Activated CD4-positive, alpha-beta memory T cell treated with anti-CD3 and anti-CD28 coated beads, Interleukin-2, amount 10 ng/mL, durations not matched to agents 7 days and 5 days (primary cell): ENCODE measurements at places on chromosomes 1 and 21. TPM values are rescaled to one million over a fixed set of nuclear protein-coding genes. Genes with fewer than 3 reads are reported as not detected.

DNA sequence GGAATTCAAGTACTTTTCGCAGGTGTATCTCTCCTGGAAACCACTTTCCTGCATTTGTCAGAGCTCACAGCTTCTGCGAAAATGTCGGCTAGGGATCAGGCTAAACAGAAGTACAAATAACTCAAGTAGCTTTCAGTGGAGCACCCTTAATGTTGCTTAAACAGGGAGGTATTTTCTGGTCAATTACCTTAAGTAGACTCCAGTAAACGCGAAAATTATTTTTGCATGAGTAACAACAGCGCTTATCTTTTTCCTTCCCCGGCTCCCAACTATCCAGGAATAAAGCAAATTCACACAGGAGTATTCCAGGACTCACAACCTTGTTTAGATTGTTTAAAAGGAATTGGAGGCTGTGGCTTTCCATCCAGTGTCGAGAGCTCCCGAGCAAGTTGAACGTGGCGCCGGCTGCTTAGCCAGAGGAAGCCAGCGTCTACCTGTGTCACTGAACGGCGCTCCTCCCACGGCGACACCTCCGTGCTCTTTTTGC is 7.3 kb upstream of the SIM2 start:
- no peak overlapping the region for H3K27ac ChIP-seq
- DNase-seq = no peak
- H3K4me1 ChIP-seq = peaks cover 4% of the 10 kb centered on the region
- H3K4me3 ChIP-seq = no peak overlapping the region
- peaks cover 82% of the 10 kb centered on the region for H3K27me3 ChIP-seq

GRCh38 chr1:5376538-5377247 is 615.5 kb downstream of the NPHP4 start:
- no peak overlapping the region for H3K4me3 ChIP-seq
- no peak overlapping the region for H3K27ac ChIP-seq
- no peaks in the 10 kb centered on the region for H3K4me1 ChIP-seq

DNA sequence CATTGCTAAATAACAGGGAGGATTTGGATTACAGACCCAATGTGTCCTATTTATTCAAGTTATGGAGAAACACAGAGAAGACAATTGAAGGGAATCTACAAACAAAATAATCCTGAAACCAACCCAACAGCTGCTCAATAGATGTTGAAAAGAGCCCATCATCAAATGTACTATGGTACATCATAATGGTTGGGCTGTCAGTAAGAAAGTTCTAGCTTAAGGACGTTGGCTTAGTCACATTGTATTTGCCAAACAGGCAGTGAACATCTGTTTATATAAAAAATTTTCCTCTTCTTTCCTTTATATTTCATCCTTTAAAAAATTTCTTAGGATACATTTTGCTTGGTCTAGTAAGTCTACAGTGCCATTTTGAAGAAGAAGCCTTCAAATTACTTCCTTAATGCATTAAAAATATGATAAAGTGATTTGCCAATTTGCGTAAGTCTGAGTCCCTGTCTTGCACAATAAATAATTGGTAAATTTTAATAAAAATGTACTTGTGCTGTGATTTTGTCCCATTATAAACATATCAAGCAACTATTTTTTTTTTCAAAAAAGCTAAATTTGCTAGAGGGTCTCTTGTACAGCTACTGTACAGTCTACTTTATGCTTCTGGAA is 14.4 kb downstream of the MAP3K7CL start:
- no peak overlapping the region for H3K27ac ChIP-seq
- no peak overlapping the region for H3K4me3 ChIP-seq
- DNase-seq = no peak
- peaks cover 12% of the 10 kb centered on the region for H3K4me1 ChIP-seq

- no peak overlapping the region for H3K27ac ChIP-seq
- no peaks in the 10 kb centered on the region for H3K27me3 ChIP-seq
- no peaks in the 10 kb centered on the region for H3K4me1 ChIP-seq
- H3K4me3 ChIP-seq = no peak overlapping the region
These were observed 151.0 kb downstream of the NUF2 start for GRCh38 chr1:163472651-163473248.

DNA sequence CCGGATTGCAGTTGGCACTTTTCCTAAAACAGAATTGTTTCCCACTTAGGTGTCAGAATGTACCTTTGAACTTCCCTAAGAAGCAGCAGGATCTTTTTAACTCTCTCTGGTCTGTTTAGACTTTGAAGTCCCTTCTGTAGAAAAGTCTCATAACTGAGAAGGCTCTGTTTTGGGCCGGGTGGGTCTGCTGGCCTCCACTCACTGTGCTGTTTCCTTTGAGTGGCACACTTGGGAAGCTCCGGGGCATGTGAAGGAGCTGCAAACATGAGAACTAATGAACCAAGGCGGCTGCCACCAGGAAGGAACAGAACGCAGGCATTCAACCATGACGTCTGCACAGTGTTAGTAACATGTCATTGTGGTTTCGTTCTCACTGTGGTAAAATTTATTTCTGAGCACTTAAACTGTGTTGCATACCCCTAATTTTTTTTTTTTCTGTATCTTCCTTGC is 19.5 kb upstream of the NCMAP start:
- peak overlapping the region; percentile 98 for H3K27ac ChIP-seq
- DNase-seq = peak; percentile 75
- H3K36me3 ChIP-seq = peaks cover 63% of the 10 kb centered on the region
- H3K4me1 ChIP-seq = peaks cover 74% of the 10 kb centered on the region
- no peaks in the 10 kb centered on the region for H3K27me3 ChIP-seq

GRCh38 chr1:100387657-100388350 is 35.5 kb downstream of the CDC14A start:
- H3K27ac ChIP-seq = peak overlapping the region; percentile 58
- H3K36me3 ChIP-seq = peaks cover 71% of the 10 kb centered on the region
- peak overlapping the region; percentile 38 for H3K4me3 ChIP-seq
- H3K27me3 ChIP-seq = no peaks in the 10 kb centered on the region
- no peak for DNase-seq

DNA sequence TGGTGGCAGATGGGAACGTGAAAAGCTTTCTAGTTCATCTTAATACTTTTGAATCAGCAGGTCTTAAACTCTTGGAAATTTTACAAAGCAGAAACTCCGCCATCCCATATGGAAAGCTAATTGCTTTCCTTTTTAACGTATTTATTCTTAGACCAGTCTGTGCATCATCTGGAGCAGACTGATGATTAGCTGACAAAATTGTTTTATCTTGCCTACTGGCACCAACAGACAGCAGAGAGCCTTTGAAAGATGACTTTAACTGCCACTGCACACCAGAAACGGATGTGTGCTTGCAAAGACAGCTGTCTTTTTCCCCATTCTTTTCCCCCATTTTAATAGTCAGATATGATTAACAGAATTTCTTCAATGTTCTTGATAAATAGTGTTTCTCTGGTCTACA is 97.0 kb downstream of the PLD5 start:
- no peaks in the 10 kb centered on the region for H3K27me3 ChIP-seq
- no peaks in the 10 kb centered on the region for H3K4me1 ChIP-seq
- H3K27ac ChIP-seq = no peak overlapping the region
- no peaks in the 10 kb centered on the region for H3K36me3 ChIP-seq

DNA sequence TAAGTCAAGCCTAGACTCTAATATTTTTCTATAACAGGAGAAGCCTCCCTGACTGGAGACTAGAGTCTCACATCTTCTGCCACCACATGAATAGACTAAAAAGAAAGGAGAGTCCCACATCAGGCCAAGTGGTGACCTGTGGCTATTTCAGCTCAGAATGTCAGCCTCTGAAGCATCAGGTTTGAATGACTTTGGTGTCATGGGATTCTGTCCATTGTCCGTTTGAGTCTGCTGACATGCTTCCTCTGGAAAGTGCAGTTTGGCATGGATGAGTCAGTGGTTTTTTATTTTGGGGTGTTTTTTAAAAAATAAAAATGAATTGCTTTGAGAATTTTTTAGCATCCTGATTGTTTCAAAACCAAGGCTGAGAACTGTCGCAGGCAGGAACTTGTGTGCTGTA is 19.5 kb downstream of the DYRK3 start:
- peaks cover 12% of the 10 kb centered on the region for H3K27me3 ChIP-seq
- no peak overlapping the region for H3K4me3 ChIP-seq
- peaks cover 14% of the 10 kb centered on the region for H3K36me3 ChIP-seq
- H3K4me1 ChIP-seq = peaks cover 2% of the 10 kb centered on the region
- no peak for DNase-seq

- H3K27me3 ChIP-seq = peaks cover 11% of the 10 kb centered on the region
- H3K36me3 ChIP-seq = no peaks in the 10 kb centered on the region
- peak; percentile 35 for DNase-seq
These were observed 38.2 kb downstream of the H3-3A start for GRCh38 chr1:226100436-226101391.

Gene INSRR
- total RNA-seq = 0.08 TPM

GRCh38 chr1:9628541-9629444 is 22.7 kb upstream of the PIK3CD start:
- peak overlapping the region; percentile 97 for H3K27ac ChIP-seq
- peak; percentile 79 for DNase-seq
- H3K27me3 ChIP-seq = peaks cover 7% of the 10 kb centered on the region
- H3K4me3 ChIP-seq = peak overlapping the region; percentile 87
- peaks cover 36% of the 10 kb centered on the region for H3K36me3 ChIP-seq
